Hematopoietic multipotent progenitor cell (in vitro differentiated cells): ENCODE measurements at places on chromosomes 5 and 9. TPM values are rescaled to one million over a fixed set of nuclear protein-coding genes. Genes with fewer than 3 reads are reported as not detected.

The LCN6 gene
- total RNA-seq = 0.81 TPM

The INSL4 gene
- total RNA-seq = not detected

The TPPP gene
- total RNA-seq = 12.9 TPM

The OR1J2 gene
- total RNA-seq = 0.27 TPM

- DNase-seq = no peak
These were observed 6.0 kb upstream of the RXRA start for GRCh38 chr9:134320126-134320867.

- DNase-seq = no peak
These were observed 122.2 kb downstream of the AUH start for GRCh38 chr9:91239367-91240111.

GRCh38 chr5:22844155-22844554 lies 9.0 kb downstream of the CDH12 start:
- no peak for DNase-seq

DNA sequence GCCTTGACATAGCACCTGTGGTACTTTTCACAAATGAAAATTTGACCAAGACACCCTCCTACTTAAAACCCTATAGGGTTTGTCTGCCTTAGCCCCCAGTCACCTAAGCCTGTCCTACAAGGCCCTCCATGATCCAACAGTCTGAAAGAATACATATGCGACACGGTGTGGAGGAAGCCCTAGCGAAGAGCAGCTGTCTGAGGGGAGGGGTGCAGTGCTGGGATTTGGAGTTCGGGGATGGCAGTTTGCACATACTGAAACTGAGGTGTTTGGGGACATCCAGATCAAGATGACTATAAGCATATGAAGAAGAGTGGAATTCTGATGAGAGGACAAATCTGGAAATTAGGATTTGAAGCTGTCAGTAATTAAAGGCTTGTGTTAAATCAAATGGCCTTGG lies 7.2 kb upstream of the MYORG start:
- no peak for DNase-seq

DNA sequence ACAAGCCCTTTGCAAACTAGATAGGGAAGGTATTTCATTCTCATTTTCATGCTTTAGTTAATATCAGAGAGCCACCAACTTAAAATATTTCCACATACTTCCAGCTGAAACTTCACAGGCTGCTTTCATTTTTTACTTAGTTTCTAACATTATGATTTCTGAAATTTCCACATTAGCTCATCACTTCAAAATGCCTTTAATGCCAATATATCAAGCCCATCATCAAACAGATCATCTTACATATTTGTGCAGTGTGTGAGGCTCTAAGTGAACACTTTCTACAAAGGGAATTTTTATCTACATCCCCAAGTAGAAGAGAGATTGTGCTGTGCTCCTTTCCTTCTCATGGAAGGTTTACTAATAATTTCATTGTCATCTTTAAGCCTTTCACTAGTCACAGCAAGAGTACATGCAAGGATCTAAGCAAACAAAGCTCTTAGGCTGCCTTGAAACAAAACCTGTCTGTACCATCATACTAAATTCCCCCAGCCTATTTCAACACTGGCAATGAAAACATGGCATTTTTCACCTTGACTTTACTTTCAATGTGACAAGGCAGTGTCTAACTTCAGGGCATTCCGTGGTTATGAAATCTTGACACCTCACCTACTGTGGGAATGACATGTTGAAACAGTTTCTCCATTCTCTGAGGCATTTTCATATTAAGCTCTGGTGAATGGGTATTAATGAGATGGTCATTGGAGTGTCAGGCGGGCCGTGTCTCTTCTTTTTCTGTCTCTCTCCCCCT lies 45.4 kb downstream of the PPP2R2B start:
- no peak for DNase-seq

- peak; percentile 49 for DNase-seq
These were observed 184.4 kb upstream of the FTMT start for GRCh38 chr5:121667292-121667691.

- DNase-seq = no peak
These were observed 60.4 kb downstream of the DOCK2 start for GRCh38 chr5:169697511-169697890.

DNA sequence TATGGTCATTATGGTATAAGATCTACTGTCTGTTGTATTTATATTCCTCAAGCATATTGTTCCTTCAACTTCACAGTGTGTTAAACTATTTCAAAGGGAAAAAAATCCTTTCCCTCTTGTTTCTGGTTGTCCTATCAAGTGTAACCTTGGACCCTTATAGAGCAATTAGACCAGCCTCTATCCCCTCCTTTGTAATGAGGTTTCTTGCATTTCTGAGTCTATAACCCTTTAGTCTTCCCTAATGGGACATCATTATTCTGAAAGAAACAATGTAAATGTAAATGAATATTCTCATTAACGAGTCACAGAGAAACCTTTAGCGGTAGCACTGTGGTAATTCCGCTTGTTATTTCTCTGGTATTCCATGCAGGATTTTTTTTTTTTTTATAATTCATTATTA lies 197.3 kb downstream of the CNTLN start:
- no peak for DNase-seq

GRCh38 chr5:107517185-107518033 lies 153.3 kb downstream of the EFNA5 start:
- DNase-seq = no peak

DNA sequence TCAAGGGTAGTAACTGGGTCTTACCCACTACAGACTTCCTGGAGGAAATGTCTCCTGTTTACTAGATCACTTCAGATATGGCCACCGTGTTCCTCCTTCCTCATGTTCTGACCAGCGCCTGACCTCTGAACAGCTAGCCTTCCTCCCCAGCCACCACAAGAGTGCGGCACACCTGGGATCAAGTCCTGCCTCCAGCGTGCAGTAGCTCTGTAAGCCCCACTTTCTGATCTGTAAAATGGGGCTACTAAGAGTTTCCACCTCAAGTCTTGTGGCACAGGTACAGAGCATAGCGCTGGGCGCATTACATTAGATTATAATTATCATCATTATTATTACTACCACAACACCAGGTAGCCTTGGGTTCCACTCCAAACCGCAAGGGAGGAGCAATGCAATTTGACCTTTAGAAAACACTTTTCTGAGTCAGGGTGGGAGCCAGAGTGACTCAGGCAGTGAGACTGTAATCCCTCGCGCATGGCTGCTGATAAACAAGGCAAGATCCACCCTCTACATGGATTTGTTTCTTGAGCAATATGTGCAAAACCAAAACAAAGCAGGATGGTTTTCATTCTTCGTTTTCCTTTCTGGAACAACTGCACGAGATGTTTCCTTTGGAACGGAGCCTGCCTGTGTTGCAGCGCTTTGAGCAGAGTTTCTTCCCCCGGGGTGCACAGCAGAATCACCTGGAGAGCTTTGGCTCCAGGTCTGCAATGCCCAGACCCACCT lies 65.0 kb upstream of the ANGPTL2 start:
- DNase-seq = no peak

GRCh38 chr5:4233671-4234070 lies 638.0 kb downstream of the IRX1 start:
- no peak for DNase-seq
